ENCODE measurements at places on chromosomes 11 and 22.

DNA sequence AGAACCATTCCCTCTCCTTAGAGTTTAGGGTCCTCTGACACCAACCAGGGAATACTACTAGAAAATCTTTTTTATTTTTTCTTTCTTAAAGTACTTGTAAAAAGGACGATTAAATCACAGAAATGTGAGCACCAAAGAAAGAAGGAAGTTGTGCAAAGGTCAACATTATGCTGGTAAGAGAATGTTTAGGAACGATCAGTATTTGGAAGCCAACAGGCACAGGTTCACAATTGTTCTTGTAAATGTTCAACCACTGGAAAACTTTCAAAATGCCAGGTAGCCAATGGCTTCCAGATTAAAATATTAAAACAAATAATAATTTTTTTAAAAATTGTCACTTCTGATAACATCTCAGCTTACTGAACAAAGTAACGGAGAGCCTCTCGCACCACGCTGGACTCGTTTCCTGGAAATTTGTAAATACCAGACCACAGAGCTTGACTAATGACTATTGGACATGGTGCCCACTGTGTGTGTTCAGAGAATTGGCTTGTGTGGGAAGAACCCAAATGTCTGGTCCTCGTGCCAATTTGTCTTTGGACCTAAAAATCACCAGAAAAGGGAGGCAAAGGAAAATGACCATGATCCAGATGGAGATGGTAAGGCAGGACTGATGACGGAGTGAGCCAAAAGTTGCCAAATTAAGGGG is 20.8 kb downstream of the COMMD9 start:
- DNase-seq, result no peak

GRCh38 chr11:1853376-1854131 is 670 bp downstream of the LSP1 start:
- no peak for DNase-seq

DNA sequence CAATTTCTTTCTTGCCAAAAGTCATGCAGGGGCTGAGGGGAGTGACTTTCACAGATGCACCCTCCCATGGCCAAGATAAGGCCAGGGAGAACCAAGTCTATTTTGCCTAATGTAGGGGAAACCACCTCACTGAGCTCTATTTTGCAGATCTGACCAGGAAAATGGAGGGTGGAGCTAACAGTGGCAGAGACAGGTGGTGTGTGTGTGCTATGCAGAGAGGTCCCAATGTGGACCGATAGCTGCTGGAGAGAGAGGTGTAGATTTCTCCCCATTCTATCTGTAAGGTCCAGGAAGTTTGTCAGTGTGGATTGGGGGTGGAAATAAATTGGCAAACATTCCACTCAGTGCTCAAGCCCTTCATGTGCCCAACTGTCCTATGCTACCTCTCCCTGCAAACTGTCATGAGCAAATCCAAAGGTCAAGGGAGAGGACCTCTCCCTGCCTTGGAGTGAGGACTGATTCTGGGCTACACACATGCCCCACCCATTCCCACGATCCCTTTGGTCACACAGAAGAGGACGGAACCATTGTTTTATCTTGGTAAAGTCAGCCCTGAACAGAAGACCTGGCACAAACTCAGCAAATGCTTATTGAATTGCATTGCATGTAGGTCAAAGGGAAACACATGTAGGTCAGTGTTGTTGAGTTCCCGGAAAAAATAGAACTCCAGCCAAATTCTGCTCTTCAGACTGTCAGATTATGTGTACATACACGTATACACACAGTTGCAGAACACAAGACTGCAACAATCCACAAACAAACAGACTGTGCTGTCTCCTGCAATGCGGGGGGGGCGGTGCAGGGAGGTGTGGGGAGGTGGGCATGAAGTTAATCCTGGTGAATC is 65.9 kb downstream of the C11orf58 start:
- DNase-seq, result no peak

DNA sequence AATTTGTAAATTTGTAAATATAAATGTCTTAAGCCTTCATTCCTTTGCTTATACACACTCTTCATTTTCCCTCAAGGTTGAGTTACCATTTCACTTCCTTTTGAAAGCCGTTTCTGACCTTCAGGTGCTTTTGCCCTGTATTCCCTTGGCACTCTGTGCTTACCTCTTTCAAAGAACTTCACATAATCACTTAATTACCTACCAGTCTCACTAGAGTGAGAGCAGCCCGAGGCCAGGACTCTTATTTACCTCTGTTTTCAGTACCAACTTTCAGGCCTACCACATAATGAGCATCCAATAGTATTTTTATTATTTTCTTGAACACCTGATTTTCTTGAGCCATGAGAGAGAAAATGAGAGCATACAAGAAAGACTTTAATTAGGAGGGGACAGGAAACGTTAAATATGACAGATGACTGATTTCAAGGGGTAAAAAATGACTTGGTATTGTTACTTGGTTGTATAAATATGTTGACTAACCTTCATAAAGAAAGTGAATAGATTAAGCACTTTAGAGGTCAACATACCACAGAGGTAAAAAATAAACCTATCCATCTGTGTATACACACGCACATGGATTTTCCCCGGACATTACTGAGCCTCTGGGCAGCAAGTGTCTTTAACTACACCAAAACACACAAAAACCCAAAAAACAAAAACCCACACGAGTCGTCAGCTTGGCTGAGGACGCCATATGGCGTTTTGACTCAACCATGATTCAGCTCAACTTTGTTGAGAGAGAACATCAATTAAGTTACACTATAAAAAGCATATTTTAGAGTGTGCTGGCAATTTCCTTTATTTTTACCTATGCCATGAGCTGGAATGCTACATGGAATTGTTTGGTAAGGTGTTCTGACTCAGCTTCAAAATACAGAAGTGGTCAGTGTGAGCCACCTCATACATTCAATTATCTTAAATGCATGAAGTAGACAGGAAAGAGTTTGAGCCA is 7.6 kb downstream of the ATXN10 start:
- DNase-seq, result no peak
